Suppressor macrophage treated with lipopolysaccharide for 4 hours (primary cell): ENCODE measurements at places on chromosomes 5 and 9.

GRCh38 chr9:96607971-96608370 is 11.7 kb downstream of the CDC14B start:
- DNase-seq: no peak

DNA sequence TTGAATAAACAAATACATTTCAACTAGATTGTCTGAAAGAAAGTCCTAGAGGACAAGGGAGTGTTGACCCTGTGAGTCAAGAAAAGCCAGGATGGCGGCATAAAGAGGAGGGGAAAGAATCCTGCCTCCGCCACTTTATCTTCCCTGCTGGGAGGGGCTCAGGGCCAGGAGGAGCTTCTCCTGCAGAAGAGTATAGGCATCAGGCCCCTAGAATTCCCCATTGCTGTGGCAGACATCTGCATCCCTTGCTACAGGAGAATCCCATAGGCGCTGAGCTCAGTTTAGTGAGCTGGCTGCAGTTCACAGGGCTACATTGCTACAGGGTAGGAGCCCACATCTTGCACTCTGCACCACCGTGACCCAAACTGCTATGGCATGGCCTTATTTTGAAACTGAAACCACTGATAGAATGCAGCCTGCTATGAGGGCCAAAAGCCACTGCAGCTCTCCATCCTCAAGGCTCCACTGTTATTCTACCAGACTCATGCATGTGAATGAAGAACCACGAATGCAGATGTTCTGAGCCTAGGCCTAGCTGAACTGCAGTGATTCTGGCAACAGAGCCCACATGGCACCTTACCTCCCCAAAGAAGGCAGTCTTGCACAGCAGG is 941.4 kb upstream of the CTNND2 start:
- no peak for DNase-seq

DNA sequence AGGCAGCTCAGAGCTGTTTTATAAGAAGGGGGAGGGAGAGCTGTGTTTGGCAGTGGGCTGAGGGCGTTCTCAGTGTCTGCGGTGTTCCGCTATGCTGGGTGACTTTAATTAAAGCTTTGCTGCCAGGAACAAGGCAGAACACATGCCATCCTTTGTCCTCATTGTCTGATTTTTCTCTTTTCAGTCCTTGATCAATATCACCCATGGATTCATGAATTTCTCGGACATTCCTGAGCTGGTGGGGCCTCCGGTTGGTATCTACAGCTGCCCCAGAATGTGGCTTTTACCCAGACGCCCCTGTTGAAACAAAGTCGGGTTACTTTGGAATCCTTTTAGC is 66.5 kb upstream of the TGFBR1 start:
- DNase-seq: no peak

- DNase-seq: no peak
Observed at GRCh38 chr9:70761139-70761670, 346.7 kb upstream of the KLF9 start.

DNA sequence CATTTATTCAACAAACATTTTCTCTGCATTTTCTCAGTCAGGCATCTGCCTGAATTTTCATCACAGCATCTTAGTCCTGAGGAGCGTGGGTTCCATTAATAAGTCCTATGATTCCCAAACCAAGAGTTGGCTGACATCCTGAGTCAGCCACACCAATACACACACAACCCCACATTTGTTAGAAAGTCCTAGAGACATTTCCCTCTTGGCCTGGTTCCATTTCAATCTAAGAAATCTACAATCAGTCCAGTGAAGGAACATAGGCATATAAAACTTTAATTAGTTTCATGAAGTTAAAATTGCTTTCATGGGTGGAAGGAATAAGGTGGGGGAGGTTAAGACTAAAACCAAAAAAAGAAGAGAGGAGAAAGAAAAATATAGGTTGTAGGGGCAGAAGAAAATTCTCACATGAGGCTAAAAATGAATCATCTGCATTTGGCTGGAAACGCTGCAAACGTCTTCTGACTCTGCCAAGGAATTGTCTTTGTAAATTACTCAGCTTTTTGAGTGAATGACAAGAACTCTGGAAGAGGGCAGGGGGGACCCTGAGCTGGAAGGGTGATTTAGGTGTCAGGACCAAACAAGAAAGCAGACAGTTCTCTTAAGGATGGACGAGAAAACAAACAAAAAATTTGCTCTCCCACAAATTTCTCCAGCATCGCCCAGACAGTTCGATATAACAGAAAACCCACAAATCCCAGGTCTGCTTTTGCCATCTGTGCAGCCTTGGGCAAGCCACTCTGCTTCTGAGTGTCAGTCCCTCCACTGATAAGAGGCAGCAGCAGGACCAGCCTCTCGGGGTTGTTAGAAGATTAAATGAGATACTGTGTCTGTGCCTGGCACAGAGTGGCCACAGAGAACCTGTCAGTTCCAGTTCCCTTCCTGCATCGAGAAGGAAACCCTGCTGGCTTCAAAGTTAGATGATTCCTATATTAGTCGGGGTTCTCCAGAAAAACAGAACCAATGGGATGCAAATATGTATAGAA is 289.7 kb downstream of the CDK5RAP2 start:
- DNase-seq: no peak

GRCh38 chr9:112296929-112297328 is 36.5 kb downstream of the PTBP3 start:
- DNase-seq: no peak

GRCh38 chr9:98147582-98147981 is 28.6 kb upstream of the TRIM14 start:
- DNase-seq: no peak
